ENCODE measurements at places on chromosomes 1 and 21.

DNA sequence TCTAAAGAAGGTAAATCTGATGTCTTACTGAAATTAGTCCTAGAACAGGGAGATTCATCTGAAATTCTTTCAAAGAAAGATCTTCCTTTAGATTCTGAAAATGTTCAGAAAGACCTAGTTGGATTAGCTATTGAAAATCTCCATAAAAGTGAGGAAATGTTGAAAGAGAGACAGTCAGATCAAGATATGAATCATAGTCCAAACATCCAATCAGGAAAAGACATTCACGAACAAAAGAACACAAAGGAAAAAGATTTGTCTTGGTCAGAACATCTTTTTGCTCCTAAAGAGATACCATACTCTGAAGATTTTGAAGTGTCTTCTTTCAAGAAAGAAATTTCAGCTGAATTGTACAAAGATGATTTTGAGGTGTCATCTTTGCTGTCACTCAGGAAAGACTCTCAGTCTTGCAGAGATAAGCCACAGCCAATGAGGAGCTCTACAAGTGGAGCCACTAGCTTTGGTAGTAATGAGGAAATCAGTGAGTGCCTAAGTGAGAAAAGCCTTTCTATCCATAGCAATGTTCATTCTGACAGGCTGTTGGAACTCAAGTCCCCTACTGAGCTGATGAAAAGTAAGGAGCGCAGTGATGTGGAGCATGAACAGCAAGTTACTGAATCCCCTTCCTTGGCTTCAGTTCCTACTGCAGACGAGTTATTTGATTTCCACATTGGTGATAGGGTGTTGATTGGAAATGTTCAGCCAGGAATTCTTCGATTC is 61.6 kb upstream of the QSOX1 start:
- no peak for DNase-seq

DNA sequence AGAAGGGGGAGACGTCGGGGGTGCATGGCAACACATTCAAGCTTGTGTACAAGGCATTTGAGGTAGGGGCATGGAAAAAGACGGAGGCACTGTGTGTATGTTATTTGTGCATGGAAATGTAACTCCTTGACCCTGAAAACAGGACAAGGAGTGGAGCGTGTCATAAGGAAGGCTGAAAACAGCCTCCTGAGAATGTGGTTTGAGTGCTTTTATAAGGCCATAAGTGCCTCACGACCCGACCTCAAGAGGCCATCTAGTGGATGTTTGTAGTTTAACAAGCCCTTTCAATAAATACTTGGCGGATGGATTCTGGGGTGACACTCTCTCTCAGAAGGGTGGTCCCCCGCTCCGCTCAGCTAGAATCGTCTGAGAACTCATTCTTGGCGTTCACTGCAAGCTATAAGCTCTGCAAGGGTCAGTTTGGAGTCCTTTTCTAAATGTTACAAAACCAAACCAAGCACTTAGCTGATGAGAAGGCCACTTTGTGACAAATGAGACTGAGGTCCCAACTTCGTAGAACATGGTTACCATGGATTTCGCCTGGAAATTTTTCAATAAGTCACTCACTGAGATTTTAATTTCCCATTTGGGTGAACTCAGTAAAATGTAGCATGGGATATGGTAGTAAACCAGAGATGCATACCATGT is 38.8 kb upstream of the CLCA4 start:
- DNase-seq: no peak

- no peak for DNase-seq
These were observed 51.5 kb upstream of the GCLM start for GRCh38 chr1:93960641-93961147.

GRCh38 chr1:212161231-212161781 is 123.9 kb upstream of the PPP2R5A start:
- DNase-seq: no peak

GRCh38 chr1:23083714-23084480 is 64.6 kb downstream of the KDM1A start:
- DNase-seq: no peak

DNA sequence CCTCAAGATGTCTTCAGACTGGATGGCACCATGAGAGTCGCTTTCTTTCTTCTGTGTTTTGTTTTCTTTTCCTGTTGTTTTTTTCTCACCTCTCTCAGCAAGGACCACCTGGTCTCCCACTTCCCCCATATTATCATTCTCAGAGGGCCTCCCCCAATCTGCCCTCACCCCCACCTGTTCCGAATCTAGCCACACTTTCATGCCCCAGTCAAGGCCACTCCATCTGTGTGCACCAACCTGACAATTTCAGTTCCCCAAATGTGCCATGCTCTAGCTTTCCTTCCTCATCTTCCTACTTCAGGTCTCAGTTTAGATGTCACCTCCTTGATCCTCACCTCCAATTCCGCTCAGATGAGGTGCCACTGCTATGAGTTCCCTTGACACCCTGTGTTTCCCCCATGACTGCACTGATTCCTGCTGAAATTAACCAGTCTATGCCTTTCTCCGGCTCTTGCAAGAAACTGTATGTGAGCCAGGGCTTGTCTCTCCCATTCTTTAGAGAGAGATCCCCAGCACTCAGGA is 146.2 kb downstream of the PLPP3 start:
- no peak for DNase-seq

DNA sequence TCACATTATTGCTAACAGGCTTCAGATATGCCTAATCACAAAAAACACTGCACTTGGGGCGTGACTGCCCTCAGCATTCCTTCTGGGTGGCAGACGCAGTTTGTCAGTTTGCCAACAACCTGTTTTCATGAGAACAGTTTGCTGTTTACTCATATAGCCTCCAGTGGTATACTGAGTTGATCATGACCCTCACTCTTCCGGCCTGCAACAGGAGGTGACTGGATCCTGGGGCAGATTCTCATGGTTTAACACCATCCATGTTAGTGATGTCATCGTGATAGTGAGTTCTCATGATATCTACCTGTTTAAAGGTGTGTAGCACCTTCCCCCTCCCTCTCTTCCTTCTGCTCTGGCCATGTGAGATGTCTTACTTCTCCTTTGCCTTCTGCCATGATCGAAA is 555.2 kb downstream of the PLPP3 start:
- DNase-seq: no peak

DNA sequence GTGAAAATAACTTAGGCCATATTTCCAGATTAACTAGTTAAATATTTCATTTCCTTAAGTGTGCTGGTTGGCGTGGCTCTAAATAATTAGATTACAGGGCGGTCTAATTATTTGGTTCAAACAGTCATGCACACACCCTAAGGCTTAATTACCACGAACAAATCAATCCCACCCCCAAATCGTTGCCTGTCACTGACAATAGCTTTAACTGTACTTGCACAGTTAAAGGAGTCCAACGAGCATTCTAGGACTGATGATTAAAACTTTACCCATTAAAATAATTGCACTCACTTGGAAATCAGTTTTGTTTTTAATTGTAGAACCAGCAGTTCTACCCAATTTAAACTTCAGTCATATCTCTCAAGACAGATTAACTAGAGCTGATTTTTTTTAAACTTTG is 1.5 kb upstream of the POU2F1 start:
- DNase-seq: no peak

DNA sequence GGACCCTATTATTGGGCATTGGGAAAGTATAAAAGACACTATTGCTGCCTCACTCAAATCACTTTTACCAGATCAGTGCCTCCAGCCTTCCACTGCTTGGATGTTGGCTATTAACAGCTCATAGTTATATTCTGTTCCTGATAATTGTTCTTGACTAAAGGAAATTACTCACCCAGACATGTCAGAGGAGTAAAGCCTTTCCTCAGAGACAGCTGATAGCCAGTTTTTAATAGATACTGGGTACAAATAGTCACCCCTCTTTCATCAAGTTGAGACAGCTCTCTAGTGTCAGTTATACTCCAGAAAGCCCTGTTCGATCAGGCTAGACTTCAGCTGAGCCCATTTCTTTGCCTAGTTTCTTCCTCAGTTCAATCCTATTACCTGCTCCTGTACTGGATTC is 876.1 kb upstream of the B3GALT2 start:
- no peak for DNase-seq

DNA sequence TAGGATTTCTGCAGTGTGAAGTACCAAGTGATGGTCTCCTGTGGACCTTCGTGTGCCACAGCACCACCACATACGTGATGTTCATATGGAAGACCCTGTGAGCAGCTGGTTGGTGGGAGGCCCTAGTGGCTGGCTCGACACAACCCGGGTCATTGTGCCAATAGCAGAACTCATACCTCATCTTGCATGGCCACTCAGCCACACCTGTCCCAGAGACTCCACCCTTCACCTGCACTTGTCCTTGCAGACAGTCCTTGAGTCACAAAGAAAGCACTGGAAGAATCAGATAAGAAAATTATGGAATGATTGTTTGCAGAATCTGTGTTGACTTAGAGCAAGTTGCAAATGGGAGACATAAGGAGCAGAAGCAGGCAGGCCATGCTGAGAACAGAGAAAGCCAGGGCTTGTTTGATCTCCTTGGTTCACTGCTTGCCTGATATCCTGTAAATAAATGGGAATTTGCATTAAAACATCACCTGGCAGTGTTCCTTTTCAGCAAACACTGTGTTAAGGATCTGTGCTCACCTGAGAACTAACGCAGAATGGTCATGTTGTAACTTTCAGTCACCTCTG is 307.7 kb downstream of the SIPA1L2 start:
- no peak for DNase-seq

- no peak for DNase-seq
These were observed 7.6 kb downstream of the TTF2 start for GRCh38 chr1:117067533-117068370.

DNA sequence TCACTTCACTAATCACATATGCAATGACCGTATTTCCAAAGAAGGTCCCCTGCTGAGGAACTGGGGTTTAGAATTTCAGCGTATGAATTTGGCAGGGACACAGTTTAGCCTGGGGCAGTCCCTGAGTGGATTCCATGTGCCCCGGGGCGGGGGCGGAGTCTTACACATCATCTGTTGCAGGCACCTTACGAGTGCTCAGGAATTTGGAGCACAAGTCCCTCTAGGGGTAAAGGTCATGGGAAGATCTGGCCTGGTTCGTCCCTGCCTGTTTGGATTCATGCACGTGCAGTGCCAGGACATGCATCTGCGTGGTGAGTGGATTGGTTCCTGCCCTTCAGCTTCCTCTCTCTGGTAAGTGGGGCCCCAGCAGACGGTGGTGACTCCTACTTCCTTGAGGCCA is 208.3 kb upstream of the C1orf174 start:
- no peak for DNase-seq

- no peak for DNase-seq
These were observed 6.6 kb downstream of the TBX19 start for GRCh38 chr1:168287237-168287664.

- DNase-seq: no peak
These were observed 18.8 kb downstream of the RGS13 start for GRCh38 chr1:192654591-192655251.

GRCh38 chr1:216742625-216743024 is 19.4 kb upstream of the ESRRG start:
- DNase-seq: no peak

GRCh38 chr21:38538353-38538752 is 40.1 kb upstream of the ERG start:
- DNase-seq: no peak

DNA sequence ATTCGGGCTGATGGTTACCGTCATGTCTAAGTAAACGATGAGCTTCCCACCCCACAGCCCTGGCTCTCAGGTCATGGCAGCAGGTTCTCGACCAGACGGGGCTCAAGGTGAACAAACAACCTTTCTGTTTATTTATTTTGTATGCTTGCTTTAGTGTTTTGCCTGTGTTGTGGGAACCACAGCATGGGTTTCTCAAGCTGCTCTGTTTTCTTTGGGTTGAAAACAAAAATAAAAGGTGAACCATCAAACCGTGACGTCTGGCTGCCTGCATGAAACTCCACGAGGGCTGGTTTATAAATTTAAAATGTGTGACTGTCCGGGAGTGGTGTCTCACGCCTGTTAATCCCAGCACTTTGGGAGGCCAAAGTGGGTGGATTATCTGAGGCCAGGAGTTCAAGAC is 28.0 kb downstream of the TMEM51 start:
- no peak for DNase-seq

DNA sequence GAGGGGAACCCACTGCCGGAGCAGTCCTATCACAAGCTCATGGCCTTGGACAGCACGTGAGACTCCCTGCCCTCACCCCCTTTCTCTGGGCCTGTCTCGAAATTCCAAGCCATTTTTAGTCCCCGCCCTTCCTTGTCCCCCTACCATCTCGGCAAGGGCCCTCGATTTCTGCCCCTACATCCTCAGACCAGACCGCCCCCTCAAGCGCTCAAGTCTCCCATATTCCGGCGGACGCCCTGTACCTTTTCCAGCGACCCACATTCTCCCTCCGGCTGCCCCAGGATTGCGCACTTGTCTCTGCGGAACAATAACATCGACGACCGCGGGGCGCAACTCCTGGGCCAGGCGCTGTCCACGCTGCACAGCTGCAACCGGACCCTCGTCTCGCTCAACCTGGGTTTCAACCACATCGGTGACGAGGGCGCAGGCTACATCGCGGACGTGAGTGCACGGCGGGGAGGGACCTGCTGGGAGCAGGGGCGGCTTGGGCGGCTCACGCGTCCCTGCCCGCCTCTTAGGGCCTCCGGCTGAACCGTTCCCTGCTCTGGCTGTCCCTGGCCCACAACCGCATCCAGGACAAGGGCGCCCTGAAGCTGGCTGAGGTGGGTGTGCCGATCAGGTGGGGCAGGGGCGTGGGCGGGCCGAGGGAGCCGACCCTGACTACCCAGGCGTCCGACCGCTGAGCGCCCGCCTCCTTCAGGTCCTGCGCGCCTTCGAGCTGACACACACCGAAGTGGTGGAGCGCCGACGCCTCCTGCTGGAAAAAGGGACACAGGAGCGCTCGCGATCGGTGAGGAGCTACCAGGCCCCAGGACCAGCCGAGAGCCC is 7.0 kb downstream of the LRRC71 start:
- DNase-seq: peak; percentile 26

GRCh38 chr1:109768335-109768650 is 4.6 kb upstream of the EPS8L3 start:
- DNase-seq: no peak

- no peak for DNase-seq
These were observed 52.7 kb downstream of the DIRAS3 start for GRCh38 chr1:67997746-67998145.

DNA sequence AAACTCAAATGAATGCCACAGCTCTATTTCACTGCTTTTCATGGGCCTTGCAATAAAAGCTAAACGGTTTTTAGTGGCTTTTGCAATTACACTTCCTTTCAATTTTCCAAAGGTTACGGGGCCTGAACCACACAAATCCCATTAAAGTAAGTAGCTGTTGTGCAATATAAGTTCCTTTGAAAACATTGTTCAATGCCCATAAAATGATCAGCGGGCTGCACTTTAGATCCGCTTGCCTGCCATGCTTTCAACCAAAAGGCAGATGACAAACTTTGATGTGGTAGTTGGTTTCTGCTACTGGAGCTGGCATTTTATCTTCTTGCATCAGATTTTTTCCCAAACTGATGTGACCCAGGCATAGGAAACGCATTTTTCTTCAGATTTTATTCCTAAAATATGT is 50.2 kb downstream of the PRRX1 start:
- DNase-seq: no peak

- no peak for DNase-seq
These were observed 117.2 kb downstream of the MATN1 start for GRCh38 chr1:30606166-30606565.

Measured in activated naive CD4-positive, alpha-beta T cell (primary cell).